ENCODE measurements at places on chromosomes 11 and 22.
A peak's percentile ranks its signal among the peaks of the same experiment; 100 is the strongest.

- no peak for DNase-seq
Measured at GRCh38 chr22:46783721-46784120, 21.3 kb downstream of the TBC1D22A start.

DNA sequence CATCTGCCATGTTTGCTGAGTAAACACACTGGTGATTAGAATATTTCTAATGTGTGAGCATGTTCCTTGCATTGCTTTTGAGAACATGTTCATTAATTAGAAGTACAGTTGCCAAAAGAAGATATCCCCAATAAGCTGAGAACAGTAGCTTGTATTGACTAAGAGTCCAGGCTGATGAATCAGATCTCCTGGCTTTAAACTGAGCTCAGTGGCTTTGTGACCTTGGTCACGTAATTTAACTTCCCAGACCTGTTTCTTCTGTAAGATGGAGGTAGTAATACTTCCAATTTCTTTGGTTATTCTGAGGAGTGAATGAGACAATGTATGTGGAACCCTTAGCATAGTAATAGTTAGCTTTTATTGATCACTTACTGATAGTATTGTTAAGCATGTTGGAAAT lies 61.9 kb downstream of the CYB5R2 start:
- DNase-seq = no peak

DNA sequence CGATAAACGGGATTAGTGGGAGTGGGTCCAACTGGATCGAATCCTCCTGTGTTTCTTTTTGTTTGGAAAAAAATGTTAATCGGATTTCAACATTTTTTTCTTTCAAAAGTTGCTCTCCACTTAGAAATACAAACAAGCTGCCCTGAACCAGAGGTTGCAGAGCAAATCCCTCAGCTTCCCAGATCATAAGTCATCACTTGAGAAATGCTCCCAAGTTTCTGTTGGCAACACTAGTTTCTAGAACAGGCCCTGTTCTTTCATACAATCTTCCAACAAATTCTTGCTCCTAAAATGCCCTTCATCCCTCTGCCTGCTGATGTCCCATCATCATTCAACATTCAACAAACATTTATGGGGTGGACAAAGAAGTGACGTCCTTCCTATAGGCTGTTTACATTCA lies 1.3 kb upstream of the MLC1 start:
- DNase-seq = no peak

GRCh38 chr11:132971351-132971750 lies 561.0 kb downstream of the OPCML start:
- no peak for DNase-seq

DNA sequence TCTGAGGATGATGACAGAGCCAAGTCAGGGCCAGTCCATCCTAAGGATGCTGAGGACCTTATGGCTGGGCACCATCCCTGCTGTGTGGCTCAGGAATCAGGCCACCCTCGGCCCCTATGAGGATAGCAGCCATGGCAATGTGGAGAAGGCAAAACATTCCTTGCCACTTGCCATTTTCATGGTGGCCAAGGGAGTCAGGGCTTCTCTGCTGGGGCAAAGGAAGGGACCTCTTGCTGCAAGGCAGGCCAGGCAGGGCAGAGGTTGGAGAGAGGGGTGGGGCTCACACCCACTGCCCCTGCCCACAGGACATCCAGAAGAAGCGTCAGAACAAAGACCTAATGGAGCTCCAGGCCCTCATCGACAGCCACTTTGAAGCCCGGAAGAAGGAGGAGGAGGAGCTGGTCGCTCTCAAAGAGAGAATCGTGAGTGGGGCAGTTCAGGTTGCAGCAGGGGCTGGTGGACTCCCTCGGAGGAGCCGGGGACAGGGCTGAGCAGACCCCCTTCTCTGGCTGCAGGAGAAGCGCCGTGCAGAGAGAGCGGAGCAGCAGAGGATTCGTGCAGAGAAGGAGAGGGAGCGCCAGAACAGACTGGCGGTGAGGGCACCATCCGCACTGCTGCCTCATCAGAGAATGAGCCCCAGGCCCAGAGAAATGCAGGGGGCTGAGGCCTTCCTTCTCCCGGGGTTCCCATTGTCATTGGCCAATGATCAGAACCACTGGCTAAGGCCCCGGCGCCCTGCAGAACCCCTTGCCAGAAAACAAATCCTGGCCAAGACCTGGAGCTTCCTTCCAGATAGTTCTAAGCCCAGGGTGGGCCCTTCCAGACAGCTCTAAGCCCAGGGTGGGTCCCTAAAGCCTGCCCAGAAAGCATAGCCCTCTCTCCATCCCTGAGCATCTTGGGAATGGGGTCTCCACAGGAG lies 13.5 kb upstream of the MRPL23 start:
- DNase-seq = no peak

- no peak for DNase-seq
Measured at GRCh38 chr11:2089536-2090165, 49.5 kb downstream of the IGF2 start.

GRCh38 chr11:61082062-61082870 lies 20.0 kb upstream of the CD5 start:
- DNase-seq = no peak

DNA sequence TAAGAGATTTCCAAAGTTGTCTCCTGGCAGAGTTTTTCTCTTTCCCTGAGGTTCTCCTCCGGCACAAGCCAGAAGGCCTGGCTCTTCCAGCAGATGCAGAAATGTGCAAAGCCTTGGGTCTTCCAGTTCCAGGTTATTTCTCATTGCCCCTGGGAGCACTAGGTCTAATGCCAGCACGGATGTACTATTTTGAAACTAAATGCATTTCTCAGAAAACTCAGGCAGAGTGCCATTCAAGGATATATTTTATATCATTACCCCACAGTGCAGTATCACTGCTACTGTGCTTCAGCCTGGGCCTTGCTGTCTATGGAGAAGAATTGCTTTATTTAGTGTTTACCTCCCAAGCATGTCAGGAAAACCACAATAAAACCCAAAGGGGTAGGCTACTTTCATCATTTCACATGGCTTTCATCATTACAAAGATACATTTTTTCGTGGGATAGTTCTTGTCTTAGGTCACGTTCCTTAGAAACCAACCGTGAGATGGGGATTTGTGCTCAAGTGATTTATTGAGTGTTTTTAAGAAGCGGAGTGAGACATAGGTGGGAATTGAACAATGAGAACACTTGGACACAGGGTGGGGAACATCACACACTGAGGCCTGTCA lies 22.4 kb upstream of the FZD4 start:
- no peak for DNase-seq

DNA sequence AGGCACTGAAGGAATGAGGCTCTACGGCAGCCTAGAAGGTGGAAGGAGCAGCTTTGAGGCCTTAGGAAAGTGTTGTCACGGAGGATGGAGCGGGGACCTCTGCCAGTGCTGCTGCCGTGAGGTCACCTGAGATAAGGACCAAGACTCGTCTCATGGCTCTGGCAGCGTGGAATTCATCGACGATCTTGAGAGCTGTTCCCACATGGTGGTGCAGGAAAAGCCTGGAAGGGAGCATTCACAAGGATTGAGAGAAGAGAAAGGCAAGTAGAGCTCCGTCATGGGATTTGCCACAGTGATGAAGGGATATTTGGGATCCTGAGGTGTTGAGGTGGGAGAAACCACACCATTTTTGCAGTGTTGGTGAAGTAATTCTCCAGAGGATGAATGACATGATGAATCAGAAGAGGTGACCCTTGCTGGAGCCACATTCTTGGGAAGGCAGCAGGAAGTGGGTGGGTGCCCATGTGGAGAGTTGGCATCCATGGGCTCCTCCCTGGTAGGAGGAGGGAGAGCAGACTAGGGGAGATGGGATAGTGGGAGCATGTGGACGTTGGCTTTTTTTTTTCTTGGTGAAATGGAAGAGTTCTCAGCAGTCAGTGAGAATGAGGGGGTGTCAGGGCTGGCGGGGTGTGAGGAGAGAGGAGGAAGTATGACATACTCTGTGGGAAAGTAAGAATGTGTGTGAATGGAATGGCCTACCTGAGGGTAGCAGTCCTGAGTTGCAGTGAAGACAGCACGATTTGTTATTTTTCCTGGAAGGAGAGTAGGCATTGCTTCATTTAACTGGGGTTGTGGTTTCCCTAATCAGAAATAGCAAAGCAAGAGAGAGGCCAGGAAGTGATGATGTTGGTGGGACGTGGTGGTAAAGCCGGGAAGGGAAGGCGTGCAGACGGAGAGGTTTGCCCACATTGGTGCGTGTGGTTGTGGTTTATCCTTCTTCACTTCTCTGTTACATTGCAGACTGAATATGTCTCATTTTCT lies 11.1 kb downstream of the PPP6R3 start:
- DNase-seq = no peak

- no peak for DNase-seq
Measured at GRCh38 chr11:79610678-79611077, 169.8 kb upstream of the TENM4 start.

DNA sequence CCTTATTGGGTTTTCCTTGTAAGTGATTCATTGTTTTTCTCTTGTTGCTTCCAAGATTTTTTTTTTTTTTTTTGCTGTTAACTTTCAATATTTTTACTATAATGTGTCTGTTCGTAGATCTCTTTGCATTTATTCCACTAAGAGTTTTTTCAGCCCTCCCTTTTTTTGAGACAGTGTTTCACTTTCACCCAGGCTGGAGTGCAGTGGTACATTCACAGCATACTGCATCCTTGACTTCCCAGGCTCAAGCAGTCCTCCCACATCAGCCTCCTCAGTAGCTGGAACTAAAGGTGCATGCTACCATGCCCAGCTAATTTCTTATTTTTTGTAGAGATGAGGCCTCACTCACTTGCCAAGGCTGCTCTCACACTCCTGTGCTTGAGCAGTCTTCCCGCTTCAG lies 1282.0 kb upstream of the CNTN5 start:
- DNase-seq = no peak

GRCh38 chr11:47280860-47281259 lies 10.9 kb downstream of the MADD start:
- no peak for DNase-seq

GRCh38 chr11:123362941-123363340 lies 67.1 kb upstream of the GRAMD1B start:
- DNase-seq = no peak

DNA sequence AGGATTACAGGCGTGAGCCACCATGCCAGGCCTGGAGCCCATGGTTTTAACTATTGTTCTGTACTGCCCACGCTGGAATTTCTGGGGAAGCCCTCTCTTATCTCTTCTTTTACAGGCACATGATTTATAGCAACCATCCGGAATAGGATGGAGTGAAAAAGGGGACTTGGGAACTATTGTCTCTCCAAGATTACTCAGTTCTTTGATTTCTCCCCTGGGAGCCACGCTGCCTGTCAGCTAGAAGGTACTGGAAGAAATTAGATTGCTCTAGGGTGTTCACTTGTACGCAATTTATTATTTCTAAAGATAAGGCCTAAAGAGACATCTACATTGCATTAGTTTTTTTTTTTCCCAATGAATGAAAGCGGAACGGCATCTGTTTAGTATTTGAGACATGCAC lies 65.6 kb upstream of the PTPRJ start:
- DNase-seq = no peak

DNA sequence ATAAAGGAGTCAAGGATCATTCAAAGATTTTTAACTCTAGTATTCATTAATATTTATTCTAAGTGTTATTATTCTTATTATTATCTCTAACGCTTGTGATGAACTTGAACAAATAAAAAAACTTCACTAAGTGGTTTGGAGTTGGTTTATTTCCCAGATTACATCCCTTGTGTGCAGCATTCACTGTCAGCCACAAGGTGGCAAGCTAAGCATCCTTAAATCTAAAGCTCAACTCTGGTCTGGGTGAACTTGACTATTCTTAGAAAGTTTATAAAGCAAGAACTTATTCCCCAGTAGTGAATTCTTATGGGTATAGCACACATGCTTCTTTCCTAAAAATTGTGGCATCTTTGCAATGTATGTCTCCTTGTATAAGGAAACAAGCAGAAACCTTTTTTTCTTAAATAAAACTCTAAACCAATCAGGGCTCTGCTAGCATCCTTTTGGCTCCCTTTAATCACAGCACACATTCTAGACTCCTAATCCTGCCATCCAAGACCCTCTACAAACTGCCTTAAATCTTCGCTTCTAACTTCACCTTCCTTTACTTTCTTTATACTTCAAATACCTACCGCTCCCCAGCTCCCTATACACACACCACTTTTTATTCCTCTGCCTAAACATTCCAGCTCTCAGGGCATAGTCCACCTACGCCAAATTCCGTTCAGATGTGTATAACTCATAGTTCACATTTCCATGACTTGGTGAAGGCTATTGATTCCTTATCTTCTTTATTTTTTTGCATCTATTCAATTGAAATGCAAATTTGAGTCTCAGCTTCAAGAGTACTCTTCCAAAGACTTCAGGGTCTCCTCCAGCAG lies 1068.8 kb downstream of the DLG2 start:
- DNase-seq = peak; percentile 10

DNA sequence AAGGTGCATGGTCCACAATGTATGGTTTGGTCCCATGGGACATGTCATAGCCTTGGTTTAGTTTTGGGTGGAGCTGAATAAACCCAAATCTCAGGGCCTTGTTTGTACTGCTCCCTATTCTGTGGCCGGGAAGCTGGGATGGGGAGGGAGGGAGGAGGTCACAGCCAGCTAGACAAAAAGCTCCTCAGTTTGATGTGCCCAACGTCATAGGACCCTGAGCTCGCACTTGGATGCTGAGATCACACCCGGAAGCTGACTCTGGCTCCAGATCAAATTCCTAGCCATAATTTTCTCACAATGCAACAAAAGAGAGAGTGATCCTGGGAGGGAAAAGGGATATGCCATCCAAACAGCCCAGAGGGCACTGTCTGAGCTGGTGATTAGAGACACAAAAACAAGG lies 1.5 kb downstream of the HSPB2 start:
- peak; percentile 77 for DNase-seq

DNA sequence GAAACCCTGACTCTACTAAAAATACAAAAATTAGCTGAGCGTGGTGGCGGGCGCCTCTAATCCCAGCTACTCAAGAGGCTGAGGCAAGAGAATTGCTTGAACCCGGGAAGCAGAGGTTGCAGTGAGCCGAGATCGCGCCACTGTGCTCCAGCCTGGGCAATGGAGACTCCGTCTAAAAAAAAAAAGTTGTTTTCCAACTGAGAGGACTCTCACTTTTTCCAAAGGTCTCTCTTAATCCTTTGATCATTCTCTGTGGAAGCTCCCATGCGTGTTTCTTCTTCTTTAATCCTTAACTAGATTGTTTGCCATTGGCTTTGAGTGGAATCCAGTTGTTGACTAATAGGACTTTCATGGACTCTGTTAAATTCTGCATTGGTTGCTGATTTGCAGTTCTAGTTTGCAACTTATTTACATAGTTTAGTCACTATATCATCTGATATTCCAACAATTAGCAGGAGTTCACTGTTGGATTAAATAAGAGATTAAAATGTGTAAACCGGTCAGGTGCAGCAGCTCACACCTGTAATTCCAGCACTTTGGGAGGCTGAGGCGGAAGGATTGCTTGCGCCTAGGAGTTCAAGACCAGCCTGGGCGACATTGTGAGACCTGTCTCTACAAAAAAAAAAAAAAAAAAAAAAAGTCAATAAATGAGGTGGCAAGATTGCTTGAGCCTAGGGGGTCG lies 79.7 kb downstream of the C22orf31 start:
- no peak for DNase-seq

DNA sequence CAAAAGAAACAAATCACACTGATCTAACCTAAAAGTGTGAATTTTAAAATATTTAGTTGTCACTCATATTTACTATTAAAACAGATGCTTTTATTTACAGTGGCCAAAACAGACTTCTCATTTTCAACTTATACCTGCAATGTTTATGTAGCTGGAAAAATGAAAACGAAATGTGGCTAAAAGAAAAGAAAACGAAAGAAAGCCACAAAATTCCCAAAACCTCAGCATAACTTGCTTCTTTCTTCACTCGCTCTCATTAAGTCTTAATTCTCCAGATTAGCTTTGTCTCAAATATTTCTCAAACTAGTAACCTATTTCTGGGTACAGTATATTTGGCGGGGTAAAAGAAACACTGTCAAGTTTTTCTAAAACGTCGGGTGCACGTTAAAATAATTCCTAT lies 693 bp downstream of the CSTF3 start:
- DNase-seq = no peak
